Activated CD4-positive, CD25-positive, alpha-beta regulatory T cell (primary cell): ENCODE measurements at places on chromosomes 3 and 15.

DNA sequence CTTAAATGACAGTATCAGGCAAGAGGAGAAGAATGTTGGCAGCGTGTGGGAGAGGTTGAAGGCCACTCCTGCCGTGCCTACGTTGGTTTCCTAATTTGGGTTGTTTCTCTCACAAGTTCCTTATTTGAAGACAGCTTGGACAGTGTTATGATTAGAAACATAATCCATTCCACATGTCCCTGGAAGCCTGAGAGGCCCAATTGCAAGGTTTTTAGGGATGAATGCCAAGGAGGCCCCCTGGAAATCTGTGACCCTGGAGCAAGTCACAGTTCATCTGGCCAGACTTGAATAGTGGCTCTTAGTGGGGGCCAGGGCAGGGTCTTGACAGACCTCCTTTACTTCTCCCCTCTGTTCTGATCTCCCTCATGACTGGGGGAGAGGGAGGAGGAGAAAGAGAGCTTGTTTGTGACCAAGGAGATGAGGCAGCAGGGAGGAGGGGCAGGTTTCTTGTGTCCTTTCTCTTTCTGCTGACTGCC, 584.4 kb upstream of the TBL1XR1 start:
- DNase-seq = no peak

- DNase-seq = no peak
These were observed 20.0 kb upstream of the GOLGA6C start for GRCh38 chr15:75238150-75238549.

DNA sequence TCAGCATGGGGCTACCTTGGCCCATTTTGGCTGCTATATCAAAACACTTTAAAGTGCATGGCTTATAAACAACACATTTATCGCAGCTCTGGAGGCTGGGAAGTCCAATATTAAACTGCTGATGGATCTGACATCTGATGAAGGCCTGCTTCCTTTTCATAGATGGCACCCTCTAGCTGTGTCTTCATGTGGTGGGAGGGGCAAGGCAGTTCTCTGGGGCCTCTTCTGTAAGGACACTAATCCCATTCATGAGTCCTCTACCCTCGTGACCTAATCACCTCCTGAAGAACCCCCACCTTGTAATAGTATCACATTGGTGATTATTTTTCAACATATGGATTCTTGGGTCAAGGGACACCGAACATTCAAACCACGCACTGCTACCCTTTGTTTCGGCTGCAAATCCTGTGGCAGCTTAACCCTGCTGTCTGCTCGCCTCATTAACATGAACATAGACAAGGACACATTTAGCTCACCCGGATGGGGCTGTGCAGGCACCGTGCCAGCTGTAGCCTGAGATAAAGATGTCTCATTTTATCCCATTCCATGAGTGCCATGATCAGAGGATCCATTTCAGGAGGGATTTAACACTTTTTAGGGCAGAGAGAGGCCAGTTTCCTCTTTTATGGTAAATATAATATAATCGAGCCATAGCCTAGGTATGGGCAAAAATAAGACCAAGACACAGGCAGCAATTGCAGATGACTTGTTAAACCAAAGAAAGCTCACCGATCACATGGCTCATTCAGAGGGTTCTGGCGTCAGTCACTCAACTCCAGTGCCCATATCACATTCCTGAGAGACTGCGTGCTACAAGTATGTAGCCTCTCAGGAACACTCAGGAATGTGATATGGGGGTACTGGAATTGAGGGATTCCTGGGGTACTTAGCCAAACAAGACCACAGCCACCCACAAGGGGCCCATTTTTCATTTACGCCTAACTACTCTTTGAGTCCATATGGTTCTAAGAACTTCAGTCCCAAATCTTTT, 251.1 kb upstream of the ST8SIA2 start:
- DNase-seq = no peak

DNA sequence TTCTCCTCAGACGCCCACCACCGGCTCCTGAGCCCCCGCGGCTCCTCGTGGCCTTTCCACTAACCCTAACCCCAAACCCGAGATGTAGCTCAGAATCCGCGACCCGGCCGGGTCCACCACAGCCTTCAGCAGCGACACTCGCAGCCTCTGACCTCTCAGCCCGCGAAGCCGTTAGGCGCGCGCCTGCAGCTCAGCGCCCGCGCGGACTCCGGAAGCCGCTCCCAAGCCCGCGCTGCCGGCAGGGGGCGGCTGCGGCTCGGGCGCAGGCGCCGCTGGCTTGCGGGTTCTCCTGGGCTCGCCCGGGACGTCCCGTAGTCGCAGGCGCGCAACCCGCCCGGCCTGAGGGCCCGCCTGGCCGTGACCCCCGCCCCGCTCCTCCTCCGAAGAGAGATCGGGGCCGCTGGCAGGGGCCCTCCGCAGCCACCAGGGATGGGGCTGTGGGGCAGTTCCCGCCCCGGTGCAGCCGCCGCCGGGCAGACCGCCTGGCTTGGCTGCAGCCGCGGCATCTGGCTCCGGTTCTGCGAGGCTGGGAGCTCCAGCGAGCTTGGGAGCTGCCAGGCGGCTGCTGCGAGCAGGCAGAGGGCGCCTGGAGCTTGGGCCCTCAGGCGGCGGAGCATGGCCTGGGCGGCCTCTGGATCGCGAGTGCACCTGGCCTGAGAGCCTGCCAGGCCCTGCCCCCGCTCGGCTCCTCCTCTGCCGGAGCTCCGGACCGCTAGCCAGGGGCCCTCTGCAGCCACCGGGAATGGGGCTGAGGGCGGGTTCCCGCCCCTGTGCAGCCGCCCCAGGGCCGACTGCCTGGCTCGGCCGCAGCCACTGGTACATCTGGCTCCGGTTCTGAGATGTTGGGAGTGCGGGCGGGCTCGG, 120.7 kb downstream of the LMLN start:
- peak; percentile 35 for DNase-seq

- no peak for DNase-seq
These were observed 219.4 kb downstream of the CDIN1 start for GRCh38 chr15:36798794-36799193.

- no peak for DNase-seq
These were observed 86.9 kb upstream of the RASGRP1 start for GRCh38 chr15:38651328-38652038.

- no peak for DNase-seq
These were observed 47.1 kb upstream of the ADGRG7 start for GRCh38 chr3:100562224-100562857.

DNA sequence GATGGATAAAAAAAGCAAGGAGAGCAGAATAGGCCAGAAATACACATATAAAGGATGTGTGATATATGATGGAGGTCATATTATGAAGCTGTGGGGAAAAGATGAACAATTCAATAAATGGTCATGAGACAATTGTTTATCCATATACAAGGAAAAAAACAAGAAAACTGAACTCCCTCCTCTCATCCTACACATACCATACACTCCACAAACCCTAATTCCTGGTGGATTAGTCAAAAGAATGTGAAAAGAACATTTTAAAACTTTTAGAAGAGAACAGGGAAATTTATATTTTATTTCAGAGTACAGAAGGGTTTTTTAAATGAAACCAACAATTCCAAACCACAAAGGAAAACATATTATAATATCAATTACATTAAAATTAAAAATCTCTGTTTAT, 34.5 kb upstream of the NR2E3 start:
- DNase-seq = no peak

DNA sequence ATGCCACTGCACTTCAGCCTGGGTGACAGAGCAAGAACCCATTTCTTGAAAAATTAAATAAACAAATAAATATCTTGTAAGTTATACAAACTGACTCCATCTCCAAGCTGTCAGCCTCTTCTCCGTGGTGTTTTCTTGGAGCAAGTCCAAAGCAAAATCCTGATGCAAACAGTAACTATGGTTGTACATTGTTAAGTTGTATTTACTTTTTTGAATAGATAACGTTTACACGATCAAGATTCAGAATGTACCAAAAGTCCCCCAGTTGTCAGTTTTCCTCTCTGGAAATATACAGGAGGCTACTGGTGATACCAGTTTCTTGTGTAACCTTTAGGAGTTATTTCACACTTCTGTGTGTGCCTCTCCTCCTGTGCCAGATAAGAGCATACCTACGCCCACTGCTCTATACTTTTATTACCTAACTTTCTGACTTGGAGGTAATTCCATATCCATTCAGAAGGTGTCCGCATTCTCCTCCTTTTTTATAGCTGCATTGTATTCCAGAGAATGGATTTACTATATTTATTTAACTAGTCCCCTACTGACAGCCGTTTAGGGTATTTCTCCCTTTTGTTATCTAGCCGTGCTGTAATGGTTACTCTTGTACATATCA, 14.2 kb downstream of the CMTM7 start:
- DNase-seq = no peak

DNA sequence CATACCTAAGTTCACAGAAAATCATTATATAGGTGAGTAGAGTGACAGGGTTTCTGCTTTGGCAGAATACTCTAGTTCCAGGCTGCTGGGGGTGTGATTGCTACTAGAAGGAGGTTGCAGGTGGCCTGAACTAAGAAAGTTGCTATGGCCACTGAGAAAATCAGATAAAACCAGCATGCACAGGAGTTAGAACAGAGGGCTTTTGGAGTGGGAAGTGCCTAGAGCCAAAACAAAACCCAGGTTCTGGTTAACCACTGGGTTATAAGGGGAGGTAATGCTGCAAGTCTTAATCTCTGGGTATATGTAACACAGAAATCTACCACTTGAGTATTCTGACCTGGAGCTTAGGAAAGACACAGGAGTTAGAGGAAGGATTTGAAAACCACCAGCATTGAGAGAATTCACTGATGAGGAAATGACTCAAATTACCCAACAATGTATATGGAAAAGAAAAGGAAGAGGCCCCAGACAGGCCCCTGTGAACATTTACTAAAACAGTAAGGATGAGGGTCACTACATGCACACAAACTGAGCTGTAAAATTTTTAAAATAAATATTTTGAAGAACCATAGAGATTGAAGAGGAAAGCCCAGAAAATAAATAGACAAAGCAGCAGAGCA, 60.0 kb downstream of the PLOD2 start:
- no peak for DNase-seq

- DNase-seq = no peak
These were observed 463.1 kb upstream of the NECTIN3 start for GRCh38 chr3:110608566-110608965.

DNA sequence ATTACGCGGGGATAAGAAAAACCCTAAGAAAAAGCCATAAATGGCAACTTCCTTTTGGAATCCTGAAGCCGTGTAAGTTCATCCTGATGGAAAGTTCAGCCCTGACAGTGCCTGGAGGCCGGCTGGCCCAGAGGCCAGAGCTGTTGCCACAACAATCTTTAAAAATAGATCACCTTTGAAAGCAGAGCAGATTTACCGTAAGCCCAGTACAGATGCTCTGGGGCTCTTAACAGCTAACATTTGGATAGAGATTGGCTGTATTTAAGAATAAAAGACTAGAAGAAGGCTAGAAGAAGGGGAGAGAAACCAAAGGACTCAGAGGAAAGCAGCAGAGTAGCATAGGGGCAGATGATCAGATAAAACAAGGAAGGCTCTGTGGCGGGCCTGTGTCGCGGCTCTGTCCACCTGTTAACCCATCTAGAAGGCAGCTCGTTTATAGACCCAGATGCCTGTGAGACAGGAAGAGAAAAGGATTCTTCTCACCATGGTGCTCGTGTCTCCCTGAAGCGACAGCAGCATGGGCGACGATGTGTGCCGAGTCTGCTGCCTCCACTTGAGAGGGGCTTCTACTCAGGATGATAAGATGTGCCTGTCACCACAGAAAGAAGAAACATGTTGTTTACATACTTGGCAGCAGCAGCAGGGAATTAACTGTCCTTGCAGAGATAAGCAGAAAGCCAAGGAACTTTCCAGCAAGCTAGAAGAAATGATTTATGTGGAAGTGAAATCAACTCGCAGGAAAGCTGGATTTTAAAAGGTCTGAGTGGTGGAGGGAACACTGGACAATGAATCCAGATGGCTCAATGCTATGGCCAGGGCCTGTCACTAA, 69.9 kb downstream of the SYNM start:
- no peak for DNase-seq

- no peak for DNase-seq
These were observed 30.4 kb upstream of the SYNM start for GRCh38 chr15:99074446-99074845.

DNA sequence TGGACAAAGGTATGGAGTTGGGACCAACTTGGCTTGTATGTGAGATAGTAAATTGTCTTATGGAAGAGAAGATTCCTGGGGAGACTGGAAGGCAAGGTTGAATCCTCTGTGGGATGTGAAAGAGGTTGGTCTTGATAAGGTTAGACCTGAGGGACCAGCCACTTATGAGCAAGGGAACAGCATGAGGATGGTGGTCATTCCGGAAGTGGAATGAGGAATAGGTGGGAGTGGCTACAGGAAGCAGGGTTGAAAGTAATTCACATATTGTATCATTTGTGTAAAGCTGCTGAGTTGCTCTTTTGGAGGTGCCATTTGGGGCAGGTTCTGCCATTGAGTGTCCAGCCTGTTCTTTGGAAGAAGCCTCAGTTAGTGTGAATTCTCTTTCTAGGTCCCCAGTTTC, 13.2 kb downstream of the USP13 start:
- DNase-seq = no peak

DNA sequence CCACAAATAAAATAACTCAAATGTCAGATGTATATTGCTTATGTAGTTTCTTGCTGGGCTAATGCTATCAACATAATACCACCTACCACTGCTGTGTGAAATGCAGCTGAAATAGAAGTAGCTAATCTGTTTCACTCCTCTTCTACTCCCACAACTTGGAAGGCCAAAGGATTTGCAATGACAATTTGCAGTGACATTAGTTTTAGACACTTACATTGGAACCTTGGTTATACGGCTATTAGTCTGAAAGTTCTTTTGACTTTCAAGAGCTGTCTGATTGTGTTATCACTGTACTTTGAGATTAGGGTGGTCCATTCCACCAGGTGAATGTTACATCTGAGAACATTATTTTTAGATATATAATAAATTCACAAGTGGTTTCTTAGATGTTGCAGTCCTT, 33.5 kb downstream of the COPS2 start:
- DNase-seq = no peak

GRCh38 chr15:37095770-37096557, 4.4 kb downstream of the MEIS2 start:
- DNase-seq = no peak

- no peak for DNase-seq
These were observed 5.2 kb downstream of the ANXA2 start for GRCh38 chr15:60392601-60392985.

DNA sequence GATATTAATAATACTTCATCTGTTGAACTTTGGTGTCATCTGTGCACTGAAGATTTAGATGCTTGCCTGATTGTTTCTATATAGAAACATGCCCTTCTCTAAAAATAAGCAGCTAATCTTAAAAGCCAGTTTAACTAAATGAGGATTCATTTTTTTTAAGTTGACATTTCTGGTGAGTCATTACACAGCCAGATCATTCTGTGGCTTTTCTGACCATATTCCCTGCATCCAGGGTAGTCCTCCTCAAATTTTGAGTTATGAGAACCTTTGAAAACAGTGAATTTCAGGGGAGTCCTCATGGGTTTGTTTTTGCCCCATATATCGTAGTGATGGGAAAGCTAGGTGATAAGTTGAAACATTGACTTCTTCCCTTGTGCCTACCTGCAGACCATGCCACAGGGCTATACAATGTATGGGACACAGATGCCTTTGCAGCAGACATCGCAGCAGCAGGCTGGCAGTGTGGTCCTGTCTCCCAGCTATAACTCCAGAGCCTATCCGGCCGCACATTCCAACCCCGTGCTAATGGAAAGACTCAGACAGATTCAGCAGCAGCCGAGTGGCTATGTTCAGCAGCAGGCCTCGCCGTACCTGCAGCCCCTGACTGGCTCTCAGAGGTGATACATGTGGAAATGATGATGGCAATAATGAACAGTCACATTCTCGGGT, 26.5 kb upstream of the P2RY12 start:
- no peak for DNase-seq
